ENCODE measurements at places on chromosomes 12 and 14.

- no peak for DNase-seq
Observed at GRCh38 chr12:49672301-49673217, 34.6 kb downstream of the FMNL3 start.

DNA sequence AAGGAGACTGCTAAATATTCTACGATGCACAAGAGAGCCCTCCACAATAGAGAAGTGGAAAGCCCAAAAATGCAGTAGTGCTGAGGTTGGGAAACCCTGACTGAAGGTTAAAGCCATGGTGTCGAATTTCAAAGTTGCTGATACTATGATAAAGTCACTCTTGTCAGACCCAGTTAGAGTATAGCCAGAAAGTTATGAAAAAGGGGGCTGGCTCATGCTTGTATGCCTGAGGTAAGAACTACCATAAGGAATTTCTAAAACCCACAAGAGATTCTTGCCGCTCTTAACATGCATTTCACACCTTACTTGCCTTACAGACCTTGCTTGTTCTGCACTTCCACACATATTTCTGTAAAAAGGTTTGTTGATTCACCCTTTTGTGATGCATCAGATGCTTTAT is 184.6 kb downstream of the SLC6A15 start:
- no peak for DNase-seq

DNA sequence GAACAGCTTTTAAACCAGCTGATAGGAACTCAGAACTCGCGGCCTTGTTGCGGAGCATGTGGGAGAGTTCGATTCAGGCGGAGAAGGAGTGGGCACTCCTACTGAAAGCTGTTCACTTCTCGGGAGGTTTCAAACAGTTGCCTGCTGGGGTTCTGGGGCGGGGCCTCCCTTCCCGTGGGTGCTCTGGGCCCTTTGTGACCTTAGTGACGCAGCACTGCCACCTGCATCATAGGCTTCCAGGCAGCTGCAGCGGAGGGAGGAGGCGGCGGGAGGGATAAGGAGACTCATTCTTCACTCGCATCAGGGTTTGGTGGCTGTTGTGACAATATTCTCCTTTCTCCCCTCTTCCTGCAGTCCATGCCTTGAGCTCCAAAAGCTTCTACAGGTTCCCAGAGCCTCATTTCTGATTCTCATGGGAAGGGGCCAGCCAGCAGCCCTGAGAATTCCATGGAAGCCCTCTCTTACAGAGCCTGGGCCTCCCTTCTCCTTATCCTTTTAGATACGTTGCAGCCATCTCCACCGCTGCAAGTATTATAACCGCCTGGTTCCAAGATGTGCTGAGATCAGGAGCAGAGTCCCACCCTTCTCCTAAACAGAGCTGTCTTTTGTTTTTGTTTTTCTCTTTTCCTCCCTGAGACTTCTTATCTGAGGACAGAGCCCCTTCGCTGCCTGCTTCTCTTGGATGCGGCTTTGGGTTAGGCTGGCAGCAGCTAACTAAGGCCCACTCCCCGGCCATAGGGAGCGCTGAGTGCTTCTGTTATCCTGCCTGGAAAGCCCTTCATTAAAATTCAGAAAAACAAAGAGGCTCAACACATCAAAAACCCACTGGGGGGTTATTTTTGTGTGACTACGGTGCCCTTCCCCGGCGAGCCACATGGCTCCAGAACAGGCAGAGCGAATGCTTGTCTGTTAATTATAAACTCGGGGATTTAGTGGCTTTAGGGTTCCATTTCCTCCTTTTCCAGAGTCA is 67.6 kb upstream of the GPATCH2L start:
- no peak for DNase-seq

DNA sequence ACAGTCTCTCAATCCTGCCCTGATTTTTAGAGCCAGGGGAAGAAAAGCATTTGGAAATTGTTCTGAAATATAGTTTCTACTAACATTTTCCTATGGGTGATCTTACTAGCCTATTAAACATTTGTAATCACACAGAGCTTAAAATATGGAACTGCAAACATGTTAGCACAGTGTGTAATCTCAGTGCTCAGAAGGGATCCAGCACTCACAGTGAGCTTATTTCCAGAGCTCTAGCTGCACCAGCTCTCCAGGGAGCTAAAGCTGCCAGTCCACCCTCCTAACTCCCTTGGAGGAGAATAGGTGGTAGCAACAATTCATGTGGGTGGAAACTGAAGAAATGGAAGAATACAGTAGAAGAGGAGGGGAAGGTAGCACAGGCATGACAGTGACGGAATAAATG is 64.9 kb upstream of the SYT1 start:
- DNase-seq: no peak

DNA sequence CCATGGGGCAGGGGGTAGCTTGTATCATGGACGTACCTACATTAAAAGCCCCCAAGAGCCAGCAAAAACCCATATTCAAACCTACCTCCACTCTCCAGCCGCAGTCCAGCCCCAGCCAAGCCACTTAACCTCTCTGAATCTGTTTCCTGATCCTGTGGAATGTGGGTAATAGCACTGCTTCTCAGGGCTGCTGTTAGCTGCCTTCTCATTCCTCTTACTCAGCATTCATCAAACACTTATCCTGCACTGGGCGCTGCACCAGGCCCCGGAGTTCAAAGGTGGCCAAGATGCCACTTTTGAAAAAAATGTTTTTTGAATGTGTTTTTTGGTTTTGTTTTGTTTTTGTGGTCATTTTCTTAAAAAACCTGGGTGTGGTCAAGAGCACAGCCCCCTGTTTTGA is 237.4 kb downstream of the CHST11 start:
- no peak for DNase-seq

- no peak for DNase-seq
Observed at GRCh38 chr12:121096199-121096798, 36.4 kb upstream of the P2RX7 start.

DNA sequence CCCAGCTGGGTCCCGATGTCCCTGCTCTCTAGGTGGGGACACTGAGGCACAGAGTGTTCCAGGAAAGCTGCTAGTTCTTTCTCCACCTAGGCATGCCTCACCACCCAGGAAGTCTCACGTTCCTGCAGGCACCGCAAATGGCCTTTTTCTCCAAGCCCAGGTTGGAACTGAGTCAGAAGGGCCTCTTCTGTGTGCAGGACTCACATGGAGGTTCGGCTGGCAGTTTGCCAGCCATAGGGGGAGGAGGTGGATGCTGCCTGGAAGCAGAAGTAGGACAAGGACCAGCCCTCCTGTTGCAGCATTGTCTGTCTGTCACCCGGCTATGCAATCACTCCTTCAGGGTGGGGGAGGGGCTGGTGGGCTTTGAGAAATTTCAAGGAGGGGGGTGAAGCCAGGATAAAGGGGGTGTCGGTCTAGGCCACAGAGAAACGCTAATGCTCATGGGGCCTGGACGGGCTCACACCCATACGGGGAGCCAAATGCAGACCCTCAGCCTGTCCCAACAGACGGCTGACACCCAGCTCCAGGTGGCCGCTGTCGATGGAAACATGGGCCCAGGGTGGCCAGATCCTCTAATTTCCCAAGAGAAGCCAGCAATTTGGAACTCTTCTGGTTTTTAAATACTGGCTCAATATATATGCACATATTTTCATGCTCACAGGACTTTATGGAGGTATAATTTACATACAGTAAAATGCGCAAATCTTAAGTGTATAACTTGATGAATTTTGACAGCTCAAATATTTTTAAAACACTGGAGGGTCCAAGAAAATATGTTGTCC is 120.5 kb downstream of the PHETA1 start:
- peak; percentile 68 for DNase-seq

DNA sequence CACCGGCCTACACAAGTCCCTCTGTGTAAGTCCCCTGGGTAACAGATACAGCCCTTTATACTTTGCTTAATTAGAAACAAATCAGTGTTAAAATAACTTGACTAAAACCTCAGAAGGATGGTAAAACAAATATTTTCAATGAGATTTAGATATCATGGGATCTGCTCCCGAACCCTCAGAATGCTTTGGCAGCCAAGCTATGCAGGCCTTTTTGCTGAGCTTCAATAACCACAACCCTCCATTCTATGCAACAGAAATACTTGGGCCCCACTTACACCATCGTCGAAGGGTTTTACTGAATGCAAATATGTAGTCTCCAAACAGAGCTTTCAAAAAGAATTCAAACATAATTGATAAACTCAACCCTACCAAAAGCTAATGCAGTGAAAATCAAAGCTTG is 29.3 kb upstream of the PITPNM2 start:
- no peak for DNase-seq

- DNase-seq: no peak
Observed at GRCh38 chr14:69351385-69351784, 46.7 kb downstream of the ERH start.

GRCh38 chr14:33259764-33260163 is 321.1 kb downstream of the NPAS3 start:
- DNase-seq: no peak

GRCh38 chr12:123976227-123976826 is 3.3 kb downstream of the ZNF664 start:
- DNase-seq: no peak

DNA sequence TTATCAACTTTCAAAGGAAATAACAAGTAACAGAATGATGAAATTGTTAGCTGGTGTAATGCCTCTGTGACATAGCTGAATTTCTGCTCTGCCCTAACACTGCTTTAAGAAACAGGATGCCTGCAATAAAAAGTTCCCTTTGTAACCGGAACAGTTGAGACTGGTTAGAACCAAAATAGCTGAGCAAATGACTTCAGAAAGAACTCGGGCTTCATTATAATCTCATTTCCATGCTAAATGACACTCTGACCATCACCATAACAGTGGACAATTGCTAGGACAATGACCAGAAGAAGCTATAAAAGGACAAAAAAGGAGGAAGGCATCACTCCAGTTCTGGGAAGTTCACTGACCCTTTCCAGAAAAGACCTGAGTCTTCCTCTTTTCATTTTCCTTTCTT is 23.5 kb upstream of the PYGL start:
- DNase-seq: no peak

DNA sequence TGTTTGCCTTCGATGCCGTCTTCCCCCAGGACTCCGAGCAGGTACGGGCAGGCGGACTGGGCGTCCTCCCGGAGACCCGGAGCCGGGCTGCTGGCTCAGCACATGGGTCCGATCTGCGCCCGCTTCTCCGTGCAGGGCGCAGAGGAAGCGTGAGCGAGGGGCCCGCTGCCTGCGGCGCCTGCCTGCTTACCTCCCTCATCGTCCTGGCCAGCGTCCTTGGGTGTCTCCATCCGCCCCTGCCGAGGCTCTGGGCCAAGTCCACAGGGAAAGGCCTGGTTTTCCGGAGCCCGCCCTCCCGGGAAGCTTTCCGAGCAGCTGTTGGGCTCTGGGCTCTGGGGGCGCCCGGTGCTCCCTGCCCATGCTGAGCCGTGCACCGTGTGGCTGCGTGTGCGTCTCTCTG is 33.5 kb downstream of the KIF26A start:
- DNase-seq: no peak
